CD4-positive, CD25-positive, alpha-beta regulatory T cell (primary cell): ENCODE measurements at places on chromosomes 5 and 9. TPM values are rescaled to one million over a fixed set of nuclear protein-coding genes. Genes with fewer than 3 reads are reported as not detected.

Gene FGF1
- not detected for polyA plus RNA-seq

Gene SPATA31E1
- polyA plus RNA-seq: not detected

Gene PRRX2
- not detected for polyA plus RNA-seq

Gene TMEM215
- not detected for polyA plus RNA-seq

Gene EIF4E1B
- polyA plus RNA-seq: not detected

Gene SLC36A2
- not detected for polyA plus RNA-seq

Gene INSL4
- not detected for polyA plus RNA-seq

Gene SPINK6
- not detected for polyA plus RNA-seq

Gene PPP3R2
- not detected for polyA plus RNA-seq

Gene LTC4S
- 1.8 TPM for polyA plus RNA-seq

Gene GZMA
- polyA plus RNA-seq: 107 TPM

Gene HRH2
- polyA plus RNA-seq: 2.1 TPM

Gene NR2F1-AS1
- not detected for polyA plus RNA-seq

Gene SHLD3
- 5.8 TPM for polyA plus RNA-seq

Gene BTNL8
- polyA plus RNA-seq: not detected

Gene ZNF474
- polyA plus RNA-seq: not detected

Gene LURAP1L
- polyA plus RNA-seq: not detected
